Muscle of back (tissue), 13 donors: ENCODE measurements at places on chromosomes 11 and 22.

- DNase-seq = no peak
These were observed 20.1 kb upstream of the SYTL2 start for GRCh38 chr11:85831050-85831449.

DNA sequence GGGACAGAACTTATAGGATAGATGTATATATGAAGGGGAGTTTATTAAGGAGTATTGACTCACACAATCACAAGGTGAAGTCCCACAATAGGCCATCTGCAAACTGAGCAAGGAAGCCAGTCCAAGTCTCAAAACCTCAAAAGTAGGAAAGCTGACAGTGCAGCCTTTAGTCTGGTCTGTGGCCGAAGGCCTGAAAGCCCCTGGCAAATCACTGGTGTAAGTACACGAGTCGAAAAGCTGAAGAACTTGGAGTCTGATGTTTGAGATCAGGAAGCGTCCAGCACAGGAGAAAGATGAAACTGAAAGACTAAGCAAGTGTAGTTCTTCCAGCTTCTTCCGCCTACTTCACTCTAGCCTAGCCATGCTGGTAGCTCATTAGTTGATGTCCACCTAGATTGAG lies 799.6 kb upstream of the ARHGAP42 start:
- peak; percentile 60 for DNase-seq

- no peak for DNase-seq
These were observed 122.6 kb downstream of the MICAL2 start for GRCh38 chr11:12232817-12233601.

GRCh38 chr11:40754297-40754696 lies 705.2 kb downstream of the LRRC4C start:
- no peak for DNase-seq

GRCh38 chr11:94546162-94546470 lies 2.4 kb downstream of the FUT4 start:
- no peak for DNase-seq

DNA sequence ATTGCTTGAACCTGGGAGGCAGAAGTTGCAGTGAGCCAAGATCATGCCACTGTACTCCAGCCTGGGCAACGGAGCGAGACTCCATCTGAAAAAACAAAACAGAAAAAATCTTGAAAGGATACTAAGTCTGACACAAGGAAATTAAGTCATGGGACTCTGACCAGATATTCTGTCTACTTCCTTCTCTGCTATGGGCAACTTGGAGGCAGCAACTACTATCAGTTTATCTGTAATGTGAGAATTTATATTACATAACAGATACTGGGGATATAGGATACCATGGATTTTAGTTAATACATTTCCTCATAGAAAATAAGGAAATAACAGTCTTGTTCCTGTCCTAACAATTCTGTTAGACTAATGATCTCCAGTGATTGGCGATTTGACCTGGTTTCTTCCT lies 1.6 kb upstream of the SGSM3 start:
- DNase-seq = no peak

DNA sequence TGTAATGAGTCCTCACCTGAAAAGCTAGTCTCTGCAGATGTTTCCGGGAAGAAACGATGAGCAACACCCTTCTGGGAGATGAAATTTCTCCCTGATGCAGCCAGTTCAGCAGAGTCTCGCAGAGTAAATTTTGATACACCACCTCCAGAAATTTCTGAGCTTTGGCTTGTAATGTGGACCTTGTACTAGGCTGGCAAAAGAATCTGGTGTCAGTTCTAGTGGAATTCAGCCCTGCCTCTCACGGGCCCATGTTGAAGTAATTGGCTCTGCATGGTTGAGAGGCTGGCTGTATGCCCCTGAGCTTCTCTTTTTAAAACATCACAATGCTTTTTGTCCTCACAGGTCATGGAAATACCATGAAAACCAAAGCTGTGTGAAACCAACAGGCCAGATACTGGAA lies at the start of gene GLYAT:
Gene GLYAT (minus strand): TSS at position 125 of the 400 bp plus-strand sequence. CDS start 7,447 bp downstream, outside the sequence.
- no peak for DNase-seq

GRCh38 chr11:2531277-2531986 lies 86.6 kb downstream of the KCNQ1 start:
- DNase-seq = peak; percentile 80

- no peak for DNase-seq
These were observed 478.4 kb downstream of the BRD1 start for GRCh38 chr22:49349181-49349835.

DNA sequence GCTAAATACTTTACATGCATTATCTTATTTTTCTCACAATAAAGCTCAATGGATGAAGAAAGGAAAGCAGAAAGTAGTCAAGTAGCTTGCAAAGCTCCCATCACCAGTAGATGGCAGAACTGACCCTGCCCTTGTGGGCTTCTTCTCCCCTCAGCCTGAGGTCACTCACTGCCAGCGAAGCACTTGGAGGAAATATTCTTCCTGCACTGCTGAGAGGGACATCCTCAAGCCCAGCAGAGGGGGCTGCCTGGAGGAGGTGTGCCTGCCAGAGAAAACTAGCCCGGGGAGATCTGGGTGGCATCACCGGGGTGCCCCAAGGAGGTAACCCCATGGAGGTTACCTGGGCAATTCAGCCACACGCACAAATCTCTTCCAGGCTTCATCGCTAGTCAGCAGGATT lies 6.6 kb downstream of the APOL4 start:
- peak; percentile 46 for DNase-seq

DNA sequence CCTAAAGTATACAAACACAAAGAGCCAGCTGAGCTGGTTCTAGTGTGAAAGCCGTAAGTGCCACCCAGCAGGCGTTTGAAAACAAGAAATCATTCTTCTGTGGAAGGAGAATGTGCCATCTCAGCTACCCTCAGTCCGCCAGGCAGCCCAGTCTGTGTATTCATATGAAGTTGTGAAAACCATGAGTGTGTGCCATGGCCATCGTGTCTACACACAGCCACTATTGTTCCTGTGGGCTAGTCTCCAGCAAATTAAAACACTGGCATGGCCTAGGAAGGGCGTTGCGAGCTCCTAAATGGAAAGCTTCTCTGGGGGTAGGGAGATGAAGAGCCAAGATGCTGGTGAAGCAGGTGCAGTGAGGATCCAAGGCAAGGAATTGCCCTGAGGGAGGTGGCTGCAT lies 51.5 kb upstream of the HORMAD2 start:
- no peak for DNase-seq

GRCh38 chr11:11454671-11455223 lies 101.7 kb upstream of the CSNK2A3 start:
- no peak for DNase-seq

DNA sequence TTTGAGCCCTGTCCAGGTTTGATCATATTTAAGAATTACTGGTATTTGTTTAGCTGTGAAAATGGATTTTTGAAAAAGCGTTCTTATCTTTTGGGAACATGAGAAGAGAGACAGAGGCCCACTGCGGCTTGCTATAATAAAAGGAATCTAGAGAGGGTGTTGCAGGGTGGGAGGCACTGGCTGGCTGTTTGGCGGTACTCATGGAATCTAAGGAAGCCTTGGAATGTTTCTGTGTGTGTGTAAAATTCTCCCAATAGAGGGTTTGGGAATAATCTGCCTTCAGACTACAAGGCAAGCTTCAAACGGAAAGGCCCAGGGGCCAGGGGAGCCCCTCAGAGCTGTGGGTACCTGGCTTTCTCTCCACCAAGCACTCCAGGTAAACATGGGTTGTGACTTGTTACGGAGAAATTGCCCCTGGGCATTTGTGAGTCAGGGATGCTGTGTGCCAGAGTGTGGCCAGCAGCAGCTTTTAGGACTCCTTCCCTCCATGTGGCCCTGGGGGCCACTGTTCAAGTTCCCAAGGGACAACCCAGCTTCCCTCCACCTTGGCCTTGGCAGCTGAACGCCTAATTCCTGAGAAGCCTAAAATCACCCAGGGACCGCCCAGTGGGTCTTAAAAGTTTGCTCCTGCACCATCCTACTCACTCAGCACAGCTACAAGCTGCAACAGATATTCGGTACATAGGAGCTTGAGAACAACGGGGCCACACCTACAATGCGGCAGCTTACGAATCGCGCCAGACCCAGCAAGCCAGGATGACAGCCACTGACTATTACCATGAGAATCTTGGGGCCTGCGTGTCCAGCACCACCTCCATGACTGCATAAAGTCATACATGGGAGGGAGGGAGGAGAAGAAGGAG lies 14.1 kb upstream of the SYT8 start:
- DNase-seq = no peak

- DNase-seq = no peak
These were observed 944 bp downstream of the C11orf86 start for GRCh38 chr11:66976028-66976467.

GRCh38 chr11:13902523-13902922 lies 60.0 kb upstream of the SPON1 start:
- DNase-seq = peak; percentile 92

GRCh38 chr11:48106166-48106565 lies 110.4 kb upstream of the OR4B1 start:
- no peak for DNase-seq

GRCh38 chr11:47986742-47987141 lies 6.4 kb downstream of the PTPRJ start:
- DNase-seq = no peak

DNA sequence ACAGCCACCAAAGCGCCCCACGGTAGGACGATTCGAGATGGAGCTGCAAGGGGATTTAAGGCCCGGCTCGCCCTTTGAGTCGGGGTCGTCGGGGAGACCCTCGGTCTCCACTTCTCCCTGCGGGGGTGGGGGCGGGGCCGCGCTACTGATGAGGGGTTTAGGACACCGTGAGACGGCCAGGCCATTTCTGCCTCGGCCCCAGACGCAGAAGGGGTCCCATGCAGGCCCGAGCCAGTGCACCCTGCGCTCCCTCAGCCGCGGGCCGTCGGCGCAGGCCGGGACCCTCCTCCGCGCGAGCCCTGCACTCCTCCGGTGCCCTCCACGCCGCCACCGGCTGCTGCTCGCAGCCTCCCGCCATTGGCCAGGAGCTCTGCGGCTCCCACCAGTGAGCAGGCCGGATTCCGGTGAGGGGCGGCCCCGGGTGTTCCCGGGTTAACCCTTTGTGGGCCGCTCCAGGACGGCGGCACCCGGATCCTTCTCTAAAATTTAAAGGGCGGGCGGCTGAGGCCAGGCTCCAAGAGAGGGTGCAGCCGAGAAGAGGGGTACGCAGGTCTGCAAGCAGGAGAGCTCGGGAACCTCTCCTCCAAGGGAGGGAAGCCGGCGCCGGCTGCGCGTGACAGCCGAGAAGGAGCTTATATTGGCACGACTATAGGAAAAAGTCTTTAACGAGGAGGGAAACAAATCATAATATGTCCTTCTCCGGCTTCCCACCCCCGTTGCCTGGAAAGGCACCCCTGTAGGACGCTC lies 18.0 kb downstream of the CREB3L1 start:
- peak; percentile 74 for DNase-seq

GRCh38 chr11:38307455-38307854 lies 1709.4 kb upstream of the RAG2 start:
- no peak for DNase-seq

DNA sequence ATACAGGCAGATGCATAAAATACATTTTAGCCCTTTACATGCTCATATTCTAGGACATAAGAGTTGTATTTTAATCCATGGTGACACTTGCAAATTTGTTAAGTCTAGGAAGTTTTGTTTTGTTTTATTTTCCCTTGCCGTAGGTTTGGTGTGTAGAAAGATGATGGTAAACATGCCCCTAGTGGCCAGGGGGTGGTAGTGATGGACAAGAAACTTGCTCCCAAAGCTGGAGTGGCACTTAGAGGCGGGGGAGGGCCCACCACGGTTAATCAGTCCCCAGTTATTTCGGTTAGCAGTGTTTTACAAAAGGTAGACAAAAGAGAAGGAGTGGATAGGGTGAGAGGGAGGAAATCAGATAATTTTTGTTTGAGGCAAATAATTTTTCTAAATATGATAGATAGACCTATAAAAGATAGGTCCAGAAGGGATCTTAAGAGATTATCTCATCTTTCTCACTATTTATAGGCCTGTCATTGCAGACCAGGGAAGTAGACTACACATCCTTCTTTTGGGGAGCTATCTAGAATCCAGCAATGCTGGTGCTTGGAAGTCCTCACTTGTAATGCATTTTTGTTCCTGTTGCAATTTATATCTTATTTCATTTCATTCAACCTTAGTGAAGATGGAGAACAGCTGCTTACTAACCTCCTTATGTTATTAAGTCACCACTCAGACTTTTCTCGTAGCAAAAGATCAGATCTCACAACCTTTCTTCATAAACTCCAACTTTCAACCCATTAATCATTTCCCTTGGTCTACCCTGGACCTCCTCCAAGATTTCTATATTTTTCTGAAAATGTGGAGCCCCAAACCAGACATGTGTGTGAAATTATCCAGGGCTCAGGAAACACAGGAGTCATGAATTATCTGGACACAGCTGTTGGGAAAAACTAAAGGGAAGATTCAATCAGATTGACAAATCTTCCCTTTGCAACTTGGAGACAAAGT lies 5.9 kb upstream of the BDNF start:
- DNase-seq = no peak

DNA sequence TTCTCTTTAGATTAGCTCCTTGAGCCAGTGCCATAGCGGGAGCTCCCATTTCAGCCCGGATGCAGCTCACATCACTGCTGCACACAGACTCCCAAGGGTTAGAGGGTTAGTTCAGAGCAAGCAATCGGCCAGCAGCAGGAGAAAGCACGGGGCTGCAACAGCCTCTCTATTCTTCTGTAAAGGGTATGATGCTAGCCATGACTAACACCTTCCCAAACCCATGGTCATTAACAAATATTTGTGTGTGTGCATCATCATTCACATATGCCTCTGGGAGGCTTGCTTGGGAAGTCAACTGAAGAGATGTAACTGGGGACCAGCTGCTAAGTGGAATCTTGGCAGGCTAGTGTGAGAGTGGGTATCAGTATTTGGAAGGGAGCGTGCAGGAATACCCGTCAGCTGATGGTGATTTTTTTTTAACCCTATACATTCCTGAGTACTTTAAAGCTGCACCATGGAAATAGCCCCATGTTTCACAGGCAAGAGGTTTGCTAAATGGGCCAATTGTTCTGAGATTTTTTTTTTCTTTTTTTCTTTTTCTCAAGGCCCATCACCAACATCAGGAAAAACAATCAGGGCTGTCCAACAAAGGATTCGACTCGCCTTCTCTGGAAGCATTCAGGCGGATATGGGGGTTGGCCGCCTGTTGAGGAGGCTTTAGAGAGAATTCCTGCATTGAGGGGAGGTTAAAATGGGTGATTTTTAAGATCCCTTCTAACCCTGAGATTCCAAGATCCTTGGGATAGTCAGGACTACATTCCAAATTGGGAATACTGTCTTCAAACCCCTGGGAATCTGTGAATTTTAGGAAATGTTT lies 33.2 kb upstream of the CCDC89 start:
- DNase-seq = peak; percentile 99
